ENCODE measurements at places on chromosomes 3 and 15. TPM values are rescaled to one million over a fixed set of nuclear protein-coding genes. Genes with fewer than 3 reads are reported as not detected.

Gene PEX5L
- 0.12 TPM for total RNA-seq

Gene HYAL2
- total RNA-seq, result 48.2 TPM

Gene CAPN3
- not detected for total RNA-seq

Gene PLA2G4B
- not detected for total RNA-seq

Gene TWF2
- total RNA-seq, result 38.5 TPM

Gene BNC1
- total RNA-seq, result not detected

Gene LTF
- total RNA-seq, result 0.52 TPM

Gene CDCP1
- total RNA-seq, result 33.5 TPM

Gene FBXO40
- total RNA-seq, result not detected

Gene EPB42
- total RNA-seq, result not detected

Gene NR2F2
- total RNA-seq, result 37.8 TPM

Gene PIK3R4
- total RNA-seq, result 60.2 TPM

Gene GRK7
- total RNA-seq, result not detected

Gene IL17RE
- total RNA-seq, result 0.05 TPM

Gene IFRD2
- total RNA-seq, result 49.3 TPM

Gene CLEC3B
- not detected for total RNA-seq

Gene ROPN1B
- total RNA-seq, result 8.8 TPM

Gene CEMIP
- total RNA-seq, result 2.1 TPM

Gene BLM
- total RNA-seq, result 7.7 TPM

Gene LRRK1
- total RNA-seq, result 0.20 TPM

Gene NAA80
- 8.9 TPM for total RNA-seq

Gene ROBO1
- 19.0 TPM for total RNA-seq

Gene MEIS2
- total RNA-seq, result 32.9 TPM

Gene ATP2B2
- total RNA-seq, result not detected

Gene DCLK3
- not detected for total RNA-seq

Gene FRG2C
- total RNA-seq, result not detected

Gene DYNC1LI1
- total RNA-seq, result 39.2 TPM

Gene LOXL1
- 189 TPM for total RNA-seq

Gene IQCF5
- total RNA-seq, result not detected

Gene SLC15A2
- total RNA-seq, result 0.37 TPM

Gene CFAP100
- total RNA-seq, result not detected

Gene A4GNT
- total RNA-seq, result not detected

Gene POPDC2
- total RNA-seq, result not detected

Gene MOBP
- total RNA-seq, result not detected

Gene ZPLD1
- total RNA-seq, result not detected

Gene KLF13
- total RNA-seq, result 7.3 TPM

Gene RARRES1
- total RNA-seq, result 1.8 TPM

Gene AQP9
- not detected for total RNA-seq

Gene CHRNA5
- total RNA-seq, result 14.7 TPM

Gene EFCAB12
- not detected for total RNA-seq

Gene CIB2
- 1.9 TPM for total RNA-seq

Gene INSYN1
- total RNA-seq, result not detected

Gene ARGFX
- not detected for total RNA-seq

Gene THBS1
- total RNA-seq, result 5,591 TPM

Gene QARS1
- total RNA-seq, result 129 TPM

Gene ASB14
- not detected for total RNA-seq

Gene SENP2
- 40.1 TPM for total RNA-seq

Gene CASR
- total RNA-seq, result not detected

Gene HIGD2B
- total RNA-seq, result not detected

Gene CD86
- not detected for total RNA-seq
